ENCODE measurements at places on chromosomes 4 and X.

DNA sequence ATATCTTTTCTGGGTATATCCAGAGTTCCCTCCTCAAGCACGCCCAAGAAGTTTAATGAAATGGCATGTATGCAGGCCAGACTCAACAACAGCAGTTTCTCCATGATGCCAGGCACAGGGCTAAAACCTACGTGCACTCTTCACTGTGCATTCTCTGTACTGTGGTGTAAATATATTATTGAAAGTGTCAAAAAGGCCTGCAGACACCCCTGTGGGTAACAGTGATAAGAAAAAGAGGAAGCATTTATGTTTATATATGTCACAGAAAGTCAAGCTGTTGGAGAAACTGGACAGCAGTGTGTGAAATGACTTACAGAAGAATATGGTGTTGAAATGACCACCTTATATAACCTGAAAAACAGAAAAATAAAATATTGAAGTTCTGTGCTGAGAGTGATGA is 29.6 kb upstream of the DCAF8L1 start:
- no peak for DNase-seq

DNA sequence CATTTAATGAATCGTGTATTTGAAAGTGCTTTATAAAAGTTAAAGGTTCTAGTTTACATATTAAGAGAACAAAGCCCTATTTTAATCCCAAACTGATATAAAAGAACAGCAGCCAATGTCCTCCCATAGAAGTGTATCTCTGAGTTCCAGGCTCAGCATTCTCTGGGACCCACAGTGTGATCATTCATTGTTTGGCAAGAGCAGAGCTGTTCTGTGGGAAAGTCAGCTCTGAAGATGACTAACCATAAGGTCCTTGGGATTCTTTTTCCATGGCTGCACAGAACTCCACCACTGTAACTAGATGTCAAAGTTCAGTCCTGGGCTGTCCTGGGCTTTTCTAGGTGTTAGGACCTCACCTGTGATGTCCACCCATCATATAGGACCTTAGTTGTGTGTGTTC is 157.0 kb upstream of the TLL1 start:
- no peak for DNase-seq

- no peak for DNase-seq
Observed at GRCh38 chr4:76276813-76277212, 25.3 kb downstream of the FAM47E start.

GRCh38 chrX:108270739-108271396 is 167.4 kb downstream of the COL4A6 start:
- DNase-seq = no peak

DNA sequence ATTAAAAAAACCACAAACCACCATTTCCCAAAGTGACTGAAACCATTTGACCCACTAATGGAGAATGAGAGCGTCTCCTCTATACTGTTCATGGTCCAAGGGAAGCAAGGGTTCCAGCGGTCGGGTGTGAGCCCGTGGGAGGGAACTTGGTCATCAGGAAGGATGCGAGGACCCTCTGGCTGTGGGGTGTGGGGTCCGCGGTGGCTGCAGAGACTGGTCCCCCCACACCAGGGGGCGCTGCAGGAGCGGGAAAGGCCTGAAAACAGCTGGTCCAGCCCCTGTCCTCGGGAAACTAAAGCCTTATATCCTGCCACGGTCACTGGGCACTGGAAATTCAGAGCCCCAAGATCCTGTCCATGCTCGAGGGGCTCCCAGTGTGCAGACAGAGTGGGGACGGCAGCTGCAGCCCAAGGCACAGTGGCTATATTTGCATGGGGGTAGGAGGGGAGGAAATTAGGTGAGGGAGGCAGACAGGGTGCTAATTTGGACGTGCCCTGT is 4.3 kb downstream of the BLOC1S4 start:
- peak; percentile 75 for DNase-seq

DNA sequence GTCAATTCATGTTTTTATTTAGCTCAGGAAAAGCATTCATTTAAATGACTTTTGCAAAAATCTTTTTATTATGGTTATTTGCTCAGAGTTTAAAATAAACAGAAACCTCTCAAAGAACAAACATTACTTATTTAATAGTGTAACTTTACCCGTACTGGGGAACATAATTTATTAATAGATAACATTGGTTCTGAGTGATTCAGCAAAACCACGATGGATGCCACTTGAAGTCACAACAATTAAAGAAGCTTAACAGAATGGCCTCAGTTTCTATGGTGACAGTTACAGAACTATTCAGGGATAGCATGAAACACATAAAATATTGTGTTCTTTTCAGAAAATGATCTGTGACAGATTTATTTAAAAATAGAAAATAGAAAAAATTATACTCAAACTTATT is 368.7 kb downstream of the CCSER1 start:
- DNase-seq = no peak

- DNase-seq = peak; percentile 25
Observed at GRCh38 chrX:103343105-103343504, 13.1 kb downstream of the TCEAL7 start.

Data from CD4-positive, alpha-beta T cell treated with Interleukin-6 at 100 ng/mL for 8 hours (primary cell).